Posterior cingulate gyrus (tissue), 11 donors: ENCODE measurements at places on chromosomes 6 and 20.

DNA sequence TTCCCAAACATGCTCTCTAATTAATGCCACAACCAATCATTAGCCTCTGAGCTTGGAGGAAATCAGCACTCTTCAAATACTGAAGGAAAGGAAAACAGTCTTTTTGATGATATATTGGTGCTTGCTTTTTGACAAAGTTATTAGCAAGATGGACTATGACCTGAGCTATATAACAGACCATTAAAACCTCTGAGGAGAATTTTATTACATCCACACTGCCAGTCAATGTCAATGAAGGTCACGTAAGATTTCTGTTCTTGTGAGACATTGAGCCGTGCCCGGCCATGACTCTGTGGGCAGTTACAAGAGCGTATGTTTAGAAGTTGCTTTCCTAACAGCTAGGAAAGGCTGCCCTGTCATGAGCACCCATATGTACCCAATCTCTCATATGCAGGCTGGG, 659.0 kb downstream of the UTRN start:
- DNase-seq = no peak

GRCh38 chr20:8287340-8287739, 155.3 kb downstream of the PLCB1 start:
- DNase-seq = no peak

- DNase-seq = no peak
These were observed 116.5 kb upstream of the OLIG3 start for GRCh38 chr6:137610702-137611101.

DNA sequence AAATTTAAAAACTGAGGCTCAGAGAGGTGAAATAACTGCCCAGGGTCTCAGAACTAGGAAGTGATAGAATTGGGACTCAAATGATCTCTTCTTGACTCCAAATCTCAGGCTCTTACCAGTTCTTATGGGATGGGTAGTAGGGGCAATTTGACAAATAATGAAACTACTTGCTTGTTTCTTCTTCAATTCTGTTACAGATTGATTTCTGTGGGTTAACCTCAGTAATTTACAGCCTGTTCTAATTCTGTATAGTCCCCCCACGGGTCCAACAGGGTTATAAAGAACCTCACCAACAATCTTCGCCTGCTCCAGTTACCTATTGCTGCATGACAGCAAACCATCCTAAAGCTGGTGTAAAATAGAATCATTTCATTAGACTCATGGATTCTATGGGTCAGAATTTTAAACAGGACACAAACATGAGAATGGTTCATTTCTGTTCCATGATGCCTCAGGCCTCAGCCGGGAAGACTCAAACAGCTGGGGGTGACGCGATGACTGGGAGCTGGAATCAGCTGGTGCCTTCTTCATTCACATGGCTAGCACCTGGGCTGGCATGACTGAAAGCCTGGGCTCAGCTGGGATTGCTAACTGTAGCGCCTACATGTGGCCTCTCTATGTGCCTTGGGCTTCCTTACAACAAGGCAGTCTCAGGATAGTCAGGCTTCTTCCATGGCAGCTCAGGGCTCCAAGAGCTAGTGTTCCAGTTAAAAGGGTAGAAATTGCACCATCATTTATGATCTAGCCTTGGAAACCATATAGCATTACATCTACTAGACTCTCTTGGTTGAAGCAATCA, 6.6 kb upstream of the WFDC2 start:
- no peak for DNase-seq

GRCh38 chr6:149089510-149089909, 228.0 kb upstream of the TAB2 start:
- no peak for DNase-seq
